ENCODE measurements at places on chromosomes 1 and 21. TPM values are rescaled to one million over a fixed set of nuclear protein-coding genes. Genes with fewer than 3 reads are reported as not detected.

The ADAR gene
- 115 TPM for total RNA-seq

The HENMT1 gene
- 5.2 TPM for total RNA-seq

The AQP10 gene
- not detected for total RNA-seq

The HSF2BP gene
- 2.6 TPM for total RNA-seq

The OR10X1 gene
- not detected for total RNA-seq

The CELA2A gene
- total RNA-seq, result not detected

The DDR2 gene
- 289 TPM for total RNA-seq

The GPR137B gene
- 11.6 TPM for total RNA-seq

The COL24A1 gene
- total RNA-seq, result 3.9 TPM

The RBP7 gene
- total RNA-seq, result 0.43 TPM

The TIMM17A gene
- total RNA-seq, result 94.1 TPM

Data from fibroblast of villous mesenchyme (primary cell).